ENCODE measurements at places on chromosomes 11 and 22.
A peak's percentile ranks its signal among the peaks of the same experiment; 100 is the strongest.

GRCh38 chr11:12110714-12111548 is 541 bp downstream of the MICAL2 start:
- DNase-seq, result no peak

- DNase-seq, result no peak
These were observed 13.5 kb upstream of the SORL1-AS1 start for GRCh38 chr11:121466063-121466794.

DNA sequence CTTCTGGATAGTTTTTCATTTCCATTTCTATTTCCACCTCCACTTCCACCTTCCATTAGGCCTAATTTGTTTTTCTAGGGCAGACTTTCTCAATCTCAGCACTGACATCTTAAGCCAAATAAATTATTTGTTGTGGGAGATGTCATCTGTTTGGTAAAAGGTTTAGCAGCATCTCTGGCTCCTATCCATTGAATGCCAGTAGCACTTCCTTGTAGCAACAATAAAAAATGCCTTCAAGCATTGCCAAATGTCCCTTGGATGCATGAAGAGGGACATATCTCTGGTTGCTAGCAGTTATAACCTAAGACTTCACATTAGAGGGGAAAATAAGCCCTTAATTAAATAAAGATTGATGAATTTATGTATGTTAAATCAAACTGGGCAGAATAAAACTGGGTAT is 1.9 kb downstream of the OR52A5 start:
- no peak for DNase-seq

DNA sequence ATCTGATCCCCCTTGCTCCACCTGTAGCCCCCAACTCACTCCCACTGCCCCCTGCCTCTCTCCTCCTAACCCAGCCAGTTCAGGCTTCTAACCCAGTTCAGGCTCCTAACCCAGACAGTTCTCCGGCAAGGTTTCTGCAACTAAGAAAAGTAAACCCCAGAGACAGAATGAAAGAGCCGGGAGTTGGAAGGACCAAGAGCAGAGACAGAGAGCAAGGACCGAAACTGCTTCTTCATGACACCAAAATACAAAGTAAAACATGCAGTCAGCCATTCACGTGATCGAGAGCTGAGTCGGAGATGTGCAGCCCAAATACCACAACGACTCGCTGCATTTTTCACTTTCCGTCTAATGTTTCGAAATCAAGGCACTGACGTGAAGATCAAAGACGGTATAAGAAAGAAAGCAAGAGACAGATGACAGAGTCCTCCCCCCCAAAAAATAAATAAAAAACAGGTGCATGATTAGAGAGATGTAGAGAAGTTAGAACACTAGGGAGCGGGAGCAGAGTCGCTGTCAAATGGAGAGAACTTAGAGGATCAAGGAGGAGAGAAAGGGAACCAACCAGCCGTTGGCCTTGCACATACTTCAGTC is 884 bp downstream of the IL10RA start:
- peak; percentile 27 for DNase-seq

GRCh38 chr11:34168642-34169420 is 63.4 kb downstream of the NAT10 start:
- DNase-seq, result no peak

DNA sequence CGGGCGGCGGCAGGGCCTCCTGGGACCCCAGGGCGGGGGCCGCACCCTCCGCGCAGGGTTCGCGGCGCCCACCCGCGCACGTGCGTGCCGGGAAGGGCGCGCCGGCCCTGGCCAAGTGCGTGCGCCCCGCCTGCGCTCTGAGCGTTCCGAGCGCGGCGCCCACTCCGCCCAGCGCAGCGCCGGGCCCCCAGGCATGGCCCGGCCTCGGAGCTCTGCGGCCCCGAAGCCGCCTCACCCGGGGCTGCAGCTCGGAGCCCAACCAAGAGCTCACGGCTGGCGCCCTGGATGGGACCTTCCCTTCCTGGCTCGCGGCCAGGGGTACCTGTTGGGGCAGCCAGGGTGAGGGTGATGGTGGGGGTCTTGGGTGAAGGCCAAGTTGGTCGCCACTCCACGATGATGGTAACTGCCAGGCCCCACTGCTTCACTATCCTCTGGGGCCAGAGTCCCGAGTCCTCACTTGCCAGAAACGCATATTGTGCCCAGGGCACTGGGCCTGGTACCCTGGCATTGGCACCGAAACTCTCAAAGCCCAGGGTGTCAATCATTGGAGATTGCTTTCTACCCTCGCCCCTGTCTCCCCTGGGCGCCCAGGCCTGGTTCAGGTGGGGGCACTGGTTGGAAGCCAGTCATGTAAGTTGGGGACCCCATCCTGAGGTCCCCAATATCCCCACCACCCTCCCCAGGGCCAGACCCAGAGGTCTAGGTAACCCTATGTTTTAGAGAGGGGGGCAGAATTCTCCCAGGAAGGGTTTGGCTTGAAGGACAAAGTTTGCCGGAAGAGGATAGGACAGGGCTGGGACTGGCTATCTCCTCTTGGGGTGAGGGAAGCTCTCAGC is 882 bp downstream of the ANO1 start:
- DNase-seq, result no peak

GRCh38 chr22:27472975-27473374 is 328.6 kb downstream of the MN1 start:
- DNase-seq, result no peak

DNA sequence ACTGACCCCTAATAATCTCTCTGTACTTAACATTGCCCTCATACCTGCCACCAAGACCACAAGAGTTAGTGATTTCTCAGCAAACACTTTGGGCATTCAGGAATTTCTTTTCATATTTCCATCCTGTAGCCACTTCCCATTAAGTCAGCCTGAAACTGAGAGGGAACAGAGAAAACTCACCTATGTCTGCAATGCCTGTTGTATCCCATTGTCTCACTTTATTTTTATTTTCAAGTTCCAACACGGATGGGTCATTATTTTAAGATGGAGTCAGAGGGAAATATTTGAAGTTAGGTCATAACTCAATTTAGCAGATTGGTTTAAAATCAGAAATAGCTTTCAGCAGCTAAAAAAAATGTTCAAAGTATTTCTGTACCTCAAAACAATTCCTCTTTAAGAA is 937.8 kb upstream of the CHORDC1 start:
- DNase-seq, result no peak

- DNase-seq, result no peak
These were observed 7.5 kb downstream of the HMBS start for GRCh38 chr11:119091966-119092879.

All from activated naive CD4-positive, alpha-beta T cell (primary cell).